ENCODE measurements at places on chromosomes 3 and 15.

- no peak for DNase-seq
These were observed 210.5 kb downstream of the GABRB3 start for GRCh38 chr15:26562336-26562735.

- DNase-seq, result no peak
These were observed 61.9 kb downstream of the WHAMM start for GRCh38 chr15:82871358-82871757.

DNA sequence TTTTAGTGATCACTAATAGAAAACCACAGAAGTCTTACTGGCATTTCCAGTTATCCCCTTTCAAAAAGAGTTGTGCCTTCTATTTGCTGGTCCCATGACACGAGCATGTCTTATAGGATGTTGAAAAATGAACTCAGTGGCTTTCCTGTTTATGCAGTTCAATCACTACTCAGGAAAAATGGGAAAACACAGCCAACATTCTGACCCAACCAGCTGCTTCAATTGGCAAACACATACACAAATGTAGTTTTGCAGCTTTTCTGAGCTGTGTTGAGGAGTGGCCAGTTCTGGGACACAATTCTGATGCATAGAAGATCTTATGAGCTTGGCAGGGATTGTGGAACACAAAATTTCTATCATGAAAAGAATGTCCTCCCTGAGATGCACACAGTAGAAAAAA lies 40.3 kb downstream of the FSTL1 start:
- DNase-seq, result no peak

DNA sequence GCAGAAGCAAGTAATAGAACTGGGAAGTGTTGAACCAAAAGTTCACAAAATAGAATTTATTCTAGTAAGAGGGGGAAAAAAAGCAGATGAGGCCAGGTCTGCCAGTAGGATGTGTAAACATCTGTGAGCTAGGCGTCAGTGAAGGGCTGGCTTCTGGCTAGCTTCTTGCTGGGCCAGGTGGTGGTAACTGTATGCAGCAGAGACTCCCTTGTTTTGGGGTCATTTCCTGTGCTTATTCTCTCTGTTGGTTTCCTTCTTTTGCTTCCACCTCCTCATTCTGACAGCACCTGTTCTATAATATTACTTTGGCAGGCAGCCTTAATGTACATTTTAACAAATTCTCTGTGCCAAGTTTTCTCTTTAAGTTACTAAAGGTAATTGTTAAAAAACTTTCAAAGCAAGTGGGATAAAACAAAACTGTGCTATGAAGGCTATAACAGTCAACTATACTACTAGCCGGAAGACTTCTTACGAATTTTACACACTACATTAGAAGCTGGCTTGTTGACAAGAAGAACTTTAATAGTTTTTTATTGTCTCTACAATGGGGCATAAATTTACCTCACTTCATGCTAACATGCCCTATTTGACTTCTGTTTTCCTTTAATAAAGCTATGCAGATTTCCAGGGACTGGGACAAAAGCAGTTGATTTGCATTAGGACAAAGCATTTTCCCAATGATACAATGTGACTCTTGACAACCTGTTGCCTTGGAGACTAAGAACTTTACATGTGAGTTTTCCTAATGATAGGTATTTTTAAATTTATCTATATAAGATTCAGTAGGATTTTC lies 318.8 kb upstream of the NAALADL2 start:
- no peak for DNase-seq

GRCh38 chr3:14238930-14239329 lies 60.3 kb downstream of the LSM3 start:
- DNase-seq, result no peak

- no peak for DNase-seq
These were observed 799 bp downstream of the ABI3BP start for GRCh38 chr3:100992231-100993012.

- DNase-seq, result no peak
These were observed 118.0 kb downstream of the TPRA1 start for GRCh38 chr3:127472506-127472905.

DNA sequence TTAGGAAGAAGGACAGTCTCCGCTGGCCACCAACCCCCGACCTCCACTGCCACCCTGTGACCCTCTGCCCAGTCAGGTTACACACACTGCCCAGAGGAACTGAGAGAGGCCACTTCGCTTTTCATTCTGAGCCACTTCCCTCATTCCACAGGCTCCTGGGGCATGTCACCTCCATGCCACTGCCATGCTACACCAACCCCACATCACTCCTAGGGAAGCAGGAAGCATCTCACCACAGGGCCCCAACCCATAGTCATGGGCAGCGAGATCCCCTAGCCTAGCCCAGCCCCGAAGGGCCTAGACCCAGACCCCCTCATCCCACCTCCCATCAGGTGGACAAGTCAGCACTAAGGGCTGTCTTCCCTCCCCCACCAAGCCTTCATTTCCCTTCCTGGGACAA lies 1.4 kb downstream of the PLCB2 start:
- no peak for DNase-seq

- no peak for DNase-seq
These were observed 113.5 kb downstream of the CNTN3 start for GRCh38 chr3:74501007-74501406.

DNA sequence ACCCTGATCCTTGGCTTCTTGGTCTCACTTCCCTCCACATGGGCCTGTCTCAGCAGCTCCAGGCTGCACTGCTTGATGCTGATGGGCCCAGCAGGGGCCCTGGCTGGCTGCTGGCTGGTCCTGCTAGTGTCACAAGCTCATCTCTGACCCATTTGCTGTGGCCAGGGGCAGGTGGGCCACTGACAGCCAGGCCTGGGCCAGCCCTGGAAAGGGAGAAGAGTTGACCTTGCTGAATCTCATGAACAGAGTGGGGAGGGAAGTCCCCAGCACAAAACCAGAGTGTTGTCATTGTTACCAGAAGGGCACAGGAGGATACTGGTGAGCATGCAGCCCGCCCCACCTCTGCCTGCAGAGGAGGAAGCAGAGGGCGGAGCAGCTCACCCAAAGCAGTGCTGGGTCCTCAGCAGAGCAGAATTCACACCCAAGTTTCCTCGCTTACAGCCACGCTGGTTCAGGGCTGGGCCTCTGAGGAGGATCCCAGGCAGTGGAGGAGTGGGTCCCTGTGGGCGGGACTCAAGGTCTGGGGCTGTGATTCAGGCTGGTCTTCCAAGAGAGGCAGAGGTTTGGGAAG lies 7.6 kb upstream of the KLF15 start:
- no peak for DNase-seq

- DNase-seq, result no peak
These were observed 283.6 kb downstream of the UACA start for GRCh38 chr15:70479785-70480184.

GRCh38 chr3:133828576-133829309 lies 23.1 kb downstream of the SRPRB start:
- DNase-seq, result no peak

GRCh38 chr15:58285921-58286278 lies 145.9 kb upstream of the LIPC start:
- no peak for DNase-seq

DNA sequence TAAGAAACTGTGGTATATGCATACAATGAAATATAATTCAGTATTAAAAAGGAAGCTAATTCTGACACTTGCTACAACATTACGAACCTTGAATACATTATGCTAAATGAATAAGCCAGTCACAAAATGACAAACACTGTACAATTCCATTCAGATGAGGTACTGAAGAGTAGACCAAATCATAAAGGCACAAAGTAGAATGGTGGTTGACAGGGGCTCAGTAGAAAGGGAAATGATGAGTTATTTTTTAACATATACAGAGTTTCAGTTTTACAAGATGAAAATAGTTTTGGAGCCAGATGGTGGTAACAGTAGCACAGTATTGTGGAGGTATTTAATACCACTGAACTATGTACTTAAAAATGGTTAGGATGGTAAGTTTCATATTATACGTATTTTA lies 254.6 kb upstream of the RBMS3 start:
- no peak for DNase-seq

- DNase-seq, result no peak
These were observed 167.4 kb upstream of the CTDSPL start for GRCh38 chr3:37694284-37694675.

DNA sequence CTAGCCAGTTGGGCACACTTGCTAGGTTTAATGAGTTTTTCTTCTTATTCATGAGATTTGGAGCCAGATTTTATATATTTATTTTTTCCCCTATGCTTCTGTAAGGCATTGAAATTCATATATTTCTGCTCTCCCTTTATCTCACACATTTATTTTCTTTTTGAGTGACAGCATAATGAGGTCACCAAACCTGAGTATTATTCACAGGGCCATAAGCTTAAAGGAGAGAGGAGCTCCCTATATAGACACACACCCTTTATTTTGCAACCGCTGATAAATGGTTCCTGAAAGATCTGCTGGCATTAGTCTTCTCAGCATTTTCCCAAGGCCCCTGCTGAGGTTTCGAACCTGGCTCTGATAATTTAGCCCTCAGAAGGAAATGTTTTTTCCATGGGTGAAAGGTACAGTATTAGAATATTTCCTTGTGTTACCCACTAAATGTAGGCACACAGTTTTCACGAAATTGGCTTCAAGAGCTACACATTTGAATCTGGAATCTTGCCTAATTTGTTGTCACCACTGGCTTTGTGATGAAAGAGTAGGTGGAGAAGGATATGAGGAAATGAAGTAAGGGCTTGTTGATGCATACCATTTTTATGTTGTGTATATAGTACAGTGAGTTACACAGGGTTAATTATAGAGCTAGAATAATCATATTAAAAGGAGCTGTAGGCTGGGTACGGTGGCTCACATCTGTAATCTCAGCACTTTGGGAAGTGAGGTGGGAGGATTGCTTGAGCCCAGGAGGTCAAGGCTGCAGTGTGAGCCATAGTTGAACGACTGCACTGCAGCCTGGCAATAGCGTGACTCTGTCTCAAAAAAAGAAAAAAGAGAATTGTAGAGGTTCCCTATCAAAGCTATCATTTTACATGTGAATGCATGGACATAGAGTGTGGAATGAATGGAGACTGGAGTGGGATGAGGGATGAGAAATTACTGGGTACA lies 6.5 kb downstream of the KLHL18 start:
- no peak for DNase-seq

DNA sequence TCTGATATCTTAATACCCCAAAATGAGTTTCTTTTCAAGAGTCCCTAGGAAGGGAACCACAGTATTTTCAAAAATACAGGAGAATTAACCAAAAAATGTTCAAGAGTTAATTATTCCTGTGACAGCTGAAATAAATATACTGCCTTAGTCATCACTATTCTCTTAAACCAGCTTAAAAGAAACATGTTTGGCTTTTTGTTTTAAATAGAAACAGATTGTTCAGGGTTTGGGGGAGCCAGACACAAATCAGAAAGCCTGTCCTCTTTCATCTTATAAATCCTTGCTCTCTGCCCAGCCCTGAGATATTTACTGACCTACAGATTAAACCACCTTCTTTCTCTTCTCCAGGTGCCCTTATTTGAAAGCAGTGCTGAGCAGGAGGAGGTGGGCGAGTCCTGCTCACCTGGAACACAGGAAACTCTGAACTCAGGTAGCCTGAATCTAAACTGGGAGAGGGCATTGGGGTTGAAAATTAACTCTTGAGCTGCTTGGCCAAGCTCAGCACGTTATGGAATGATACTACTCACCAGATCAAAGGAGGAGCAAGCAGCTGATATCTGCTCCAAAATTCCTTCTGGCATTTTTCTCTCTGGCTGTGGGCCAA lies 84.1 kb upstream of the SPRED1 start:
- DNase-seq, result no peak

GRCh38 chr15:67991706-67992105 lies 62.4 kb upstream of the PIAS1 start:
- DNase-seq, result no peak

GRCh38 chr3:50435371-50436113 lies 67.9 kb downstream of the CACNA2D2 start:
- DNase-seq, result no peak

DNA sequence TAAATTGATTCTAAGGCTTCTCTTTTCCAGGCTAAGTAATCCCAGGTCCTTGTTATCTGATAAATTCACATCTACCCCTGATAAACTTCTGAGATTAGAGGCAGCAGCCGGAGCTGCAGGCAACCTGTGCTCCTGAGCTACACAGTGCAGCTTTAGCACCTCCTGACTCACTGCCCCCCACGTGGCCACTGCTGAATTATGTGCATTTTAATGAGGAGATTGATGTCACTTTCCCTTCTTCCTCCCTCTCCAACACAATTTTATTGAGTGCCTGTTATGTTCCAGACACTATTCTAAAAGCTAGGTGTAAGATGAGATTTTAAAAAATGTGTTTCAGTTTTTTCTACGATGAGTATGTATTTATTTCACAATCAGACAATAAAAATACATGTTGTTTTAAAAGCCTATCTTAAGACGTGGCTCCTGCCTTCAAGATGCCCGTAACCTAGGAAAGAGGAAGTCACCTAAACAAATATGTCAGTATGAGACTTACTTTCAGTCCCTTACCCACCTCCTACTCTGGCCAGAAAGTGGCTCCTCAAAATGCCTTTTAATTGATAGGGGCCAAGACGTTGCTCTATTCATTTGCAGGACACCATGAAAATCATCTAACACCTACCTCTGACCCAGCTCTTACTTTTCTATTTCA lies 161.5 kb upstream of the PFN2 start:
- no peak for DNase-seq

DNA sequence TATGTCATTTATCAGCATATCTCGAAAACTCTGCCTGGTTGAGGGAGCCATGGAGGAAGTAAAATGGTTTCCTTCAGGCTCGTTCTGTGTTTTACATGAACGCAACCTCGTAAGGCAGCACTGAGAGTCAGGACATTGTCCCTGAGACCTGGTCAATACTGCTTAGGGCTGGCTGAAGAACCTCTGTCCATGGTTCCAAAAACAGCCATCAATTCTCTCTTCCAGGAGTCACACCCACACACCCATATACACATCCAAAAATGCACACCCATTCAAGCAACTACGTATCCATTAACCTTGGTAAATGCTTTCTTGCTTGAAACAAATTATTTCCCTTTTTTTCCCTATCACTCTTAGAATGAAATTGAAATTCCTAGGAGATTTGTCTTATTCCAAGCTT lies 91.0 kb upstream of the CHL1 start:
- DNase-seq, result no peak

DNA sequence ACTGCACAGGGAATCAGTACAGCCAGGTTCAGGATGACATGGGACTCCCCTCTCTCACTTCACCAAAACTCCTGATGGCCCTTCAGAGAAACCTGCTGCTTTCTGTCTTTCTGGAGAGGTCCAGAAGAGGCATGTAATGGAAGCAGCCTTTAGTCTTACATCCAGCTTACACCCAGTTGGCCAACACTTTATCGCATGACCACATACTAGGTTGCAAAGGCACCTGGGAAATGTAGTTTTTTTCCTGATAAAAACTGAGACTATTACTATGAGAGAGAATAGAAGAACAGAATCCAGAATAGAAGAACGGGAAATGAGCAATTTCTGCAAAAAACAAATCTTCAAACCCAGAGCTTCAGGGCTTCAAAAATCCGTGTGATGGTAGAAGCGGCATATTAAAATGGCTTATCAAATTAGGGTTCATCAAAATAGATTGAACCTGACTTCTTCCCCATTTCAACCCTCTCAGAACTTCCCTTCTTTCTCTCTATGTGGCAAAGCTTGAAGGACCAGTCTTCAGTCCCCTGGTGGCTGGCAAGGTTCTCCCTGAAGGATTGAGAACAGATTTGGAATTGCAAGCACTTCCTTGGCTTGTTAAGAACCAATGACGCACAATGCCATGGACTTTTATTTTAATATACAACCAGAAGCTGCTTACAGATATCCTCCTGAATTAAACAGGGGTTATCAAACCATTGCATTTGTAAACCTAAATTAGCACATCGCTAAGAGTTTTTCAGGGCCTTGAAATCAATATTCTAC lies 34.4 kb downstream of the CORO2B start:
- DNase-seq, result no peak

- no peak for DNase-seq
These were observed 67.5 kb downstream of the TMEM39A start for GRCh38 chr3:119395923-119396358.

GRCh38 chr3:147793841-147794240 lies 384.7 kb downstream of the ZIC1 start:
- DNase-seq, result no peak
